ENCODE measurements at places on chromosomes 1 and 21.

DNA sequence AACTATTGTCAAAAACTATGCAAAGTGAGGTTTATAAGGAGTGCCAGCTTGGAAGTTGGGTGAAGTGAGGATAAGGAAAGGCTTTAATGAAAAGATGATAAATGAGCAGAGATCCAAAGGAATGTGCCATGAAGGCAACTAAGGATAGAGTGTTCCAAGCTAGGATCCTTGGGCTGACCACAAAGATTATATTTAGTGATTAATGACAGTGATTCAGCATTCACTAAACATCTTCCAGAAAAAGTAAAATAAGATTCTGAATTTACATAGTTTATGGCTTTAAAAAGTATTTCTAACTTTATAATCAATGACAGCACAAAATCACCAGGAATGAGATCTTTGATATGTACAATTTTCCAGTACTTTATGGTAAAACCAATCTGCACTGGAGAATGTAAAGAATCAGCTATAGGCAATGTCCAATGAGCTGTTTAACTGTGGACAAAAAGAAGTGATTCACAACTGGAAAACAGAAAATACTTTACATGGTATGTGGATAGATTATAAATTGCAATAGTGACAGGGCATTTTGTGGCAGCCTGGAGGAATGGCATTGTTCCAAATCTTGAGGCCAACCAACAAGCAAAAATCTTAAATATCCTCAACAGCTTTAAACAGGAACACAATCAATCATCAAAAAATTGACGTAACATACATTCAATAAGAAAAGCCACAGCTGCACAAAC is 91.2 kb upstream of the KCTD3 start:
- no peak for DNase-seq

DNA sequence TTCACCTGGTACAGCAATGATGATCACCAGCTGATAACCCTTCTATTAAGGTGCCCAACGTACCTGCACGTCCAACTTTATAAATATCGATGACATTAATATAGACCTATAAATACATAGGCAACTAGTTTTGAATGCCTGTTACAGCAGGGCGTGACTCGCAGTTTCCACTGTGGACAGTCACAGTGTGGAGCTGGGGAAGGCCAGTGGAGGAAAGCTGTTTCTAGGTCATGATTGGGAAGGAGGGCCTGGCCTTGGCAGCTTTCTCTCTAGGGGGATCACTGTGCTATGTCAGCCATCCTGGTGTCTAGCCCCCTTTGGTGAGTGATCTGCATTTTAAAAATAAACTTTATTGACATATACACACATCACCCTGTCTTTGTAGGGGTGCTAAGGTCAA is 4.4 kb upstream of the PRDM15 start:
- no peak for DNase-seq

GRCh38 chr1:11691302-11691914 is at the start of gene DRAXIN:
Gene DRAXIN (plus strand): TSS chr1:11691710. CDS start chr1:11706259, 14,549 bp downstream.
- DNase-seq = no peak

GRCh38 chr1:37714689-37715088 is 22.4 kb downstream of the CDCA8 start:
- no peak for DNase-seq

- DNase-seq = peak; percentile 69
Observed at GRCh38 chr1:160629286-160630210, 17.3 kb downstream of the SLAMF1 start.

GRCh38 chr1:200646515-200646914 is 23.2 kb downstream of the DDX59 start:
- DNase-seq = no peak

GRCh38 chr1:248631354-248632008 is 3.4 kb downstream of the OR2T11 start:
- no peak for DNase-seq

GRCh38 chr1:115189814-115190539 is 100.7 kb upstream of the TSPAN2 start:
- no peak for DNase-seq

GRCh38 chr21:38538353-38538752 is 40.1 kb upstream of the ERG start:
- DNase-seq = no peak

- no peak for DNase-seq
Observed at GRCh38 chr1:231808116-231808515, 181.5 kb downstream of the DISC1 start.

GRCh38 chr1:154490317-154490716 is 11.7 kb upstream of the TDRD10 start:
- no peak for DNase-seq

All from stimulated activated CD4-positive, alpha-beta T cell treated with anti-CD3 and anti-CD28 coated beads, Interleukin-4, amount 100 ng/mL, for 24 hours (primary cell).